ENCODE measurements at places on chromosomes 5 and 9. TPM values are rescaled to one million over a fixed set of nuclear protein-coding genes. Genes with fewer than 3 reads are reported as not detected.
A peak's percentile ranks its signal among the peaks of the same experiment; 100 is the strongest.

Gene CDC42SE2
- polyA plus RNA-seq, result 7.8 TPM

Gene PRELID2
- 1.2 TPM for polyA plus RNA-seq

Gene BARHL1
- not detected for polyA plus RNA-seq

DNA sequence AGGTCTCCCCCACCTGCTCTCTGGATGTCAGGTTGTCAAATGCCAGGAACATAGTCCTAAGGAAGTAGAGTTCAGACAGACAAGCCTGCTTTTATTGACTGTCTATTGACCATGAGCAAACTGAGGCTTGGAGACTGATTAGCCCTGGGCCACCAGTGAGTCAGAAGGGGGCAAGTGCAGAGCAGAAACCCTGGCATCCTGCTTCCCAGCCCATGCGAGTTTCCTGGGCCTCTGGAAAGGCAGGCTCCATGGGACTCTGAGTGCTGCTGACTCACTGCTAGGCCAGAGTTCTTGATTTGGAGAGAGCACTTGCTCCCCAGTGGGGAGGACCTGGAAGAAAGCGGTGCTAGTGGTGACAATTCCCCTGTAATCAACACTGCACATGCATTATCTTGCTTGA, 2.8 kb upstream of the HBEGF start:
- no peak overlapping the region for H3K27ac ChIP-seq
- no peak overlapping the region for H3K4me3 ChIP-seq
- peaks cover 30% of the 10 kb centered on the region for H3K4me1 ChIP-seq
- no peak for DNase-seq

- no peak for DNase-seq
- H3K4me3 ChIP-seq, result no peak overlapping the region
- peaks cover 10% of the 10 kb centered on the region for H3K4me1 ChIP-seq
- no peaks in the 10 kb centered on the region for H3K27me3 ChIP-seq
Measured at GRCh38 chr9:6788162-6789016, 30.6 kb downstream of the KDM4C start.

GRCh38 chr5:124697933-124698591, 48.4 kb downstream of the ZNF608 start:
- H3K4me1 ChIP-seq, result peaks cover 41% of the 10 kb centered on the region
- no peak overlapping the region for H3K4me3 ChIP-seq
- H3K36me3 ChIP-seq, result no peaks in the 10 kb centered on the region
- no peaks in the 10 kb centered on the region for H3K27me3 ChIP-seq
- peak; percentile 31 for DNase-seq
- peak overlapping the region; percentile 4 for H3K27ac ChIP-seq

GRCh38 chr5:109630093-109630492, 59.6 kb upstream of the MAN2A1 start:
- no peaks in the 10 kb centered on the region for H3K4me1 ChIP-seq
- no peaks in the 10 kb centered on the region for H3K27me3 ChIP-seq
- H3K4me3 ChIP-seq, result no peak overlapping the region
- no peaks in the 10 kb centered on the region for H3K36me3 ChIP-seq

GRCh38 chr5:541539-542318, 17.5 kb upstream of the SLC9A3 start:
- H3K27me3 ChIP-seq, result peaks cover 29% of the 10 kb centered on the region
- H3K4me1 ChIP-seq, result peaks cover 13% of the 10 kb centered on the region
- H3K27ac ChIP-seq, result no peak overlapping the region
- H3K36me3 ChIP-seq, result no peaks in the 10 kb centered on the region
